Activated T-helper 9 cell treated with anti-CD3 and anti-CD28 coated beads, Interleukin-2, amount 50 U/mL, for 16 hours (primary cell): ENCODE measurements at places on chromosomes 6 and 20.

- no peak for DNase-seq
Measured at GRCh38 chr6:2783188-2783963, 18.2 kb downstream of the WRNIP1 start.

DNA sequence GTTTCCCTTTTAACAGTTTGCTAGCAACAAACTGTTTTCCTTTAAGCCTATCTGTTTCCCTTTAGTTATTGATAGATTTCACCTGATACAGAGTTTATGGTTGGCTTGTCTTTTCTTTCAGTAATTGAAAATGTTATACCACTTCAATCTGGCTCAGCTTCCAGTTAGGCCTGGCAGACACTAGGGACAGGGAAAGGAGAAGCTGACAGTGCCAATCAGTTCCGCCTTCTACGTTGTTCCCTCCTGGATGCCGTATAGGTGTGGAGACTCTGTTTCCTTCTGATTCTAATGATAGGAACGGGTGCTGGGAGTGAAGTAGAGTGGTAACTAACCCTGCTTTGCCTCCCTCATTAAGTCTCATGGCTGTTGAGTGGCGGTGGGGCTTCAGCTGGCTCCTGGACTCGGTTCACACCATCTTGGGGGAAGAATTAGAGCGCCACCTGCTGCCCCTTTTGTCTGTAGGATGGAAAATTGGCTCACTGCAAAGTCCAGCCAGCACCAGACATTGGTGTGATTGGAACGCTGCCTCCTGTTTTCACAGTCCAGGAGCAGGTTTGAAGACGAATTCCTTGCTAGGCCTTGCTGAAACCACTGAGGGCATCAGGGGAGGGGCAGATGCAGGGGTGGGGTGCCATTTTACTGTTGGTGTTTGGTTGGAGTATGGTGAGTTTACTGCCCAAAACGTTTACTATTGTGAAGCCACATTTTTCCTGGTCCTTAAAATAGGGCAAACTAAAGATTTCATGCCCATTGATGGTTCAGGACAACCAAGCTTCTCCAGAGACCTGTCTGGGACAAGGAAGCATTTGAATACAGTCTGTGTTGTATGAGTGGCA lies 1729.5 kb downstream of the GRIK2 start:
- DNase-seq = no peak

- DNase-seq = no peak
Measured at GRCh38 chr6:155247618-155248007, 16.2 kb upstream of the CLDN20 start.

DNA sequence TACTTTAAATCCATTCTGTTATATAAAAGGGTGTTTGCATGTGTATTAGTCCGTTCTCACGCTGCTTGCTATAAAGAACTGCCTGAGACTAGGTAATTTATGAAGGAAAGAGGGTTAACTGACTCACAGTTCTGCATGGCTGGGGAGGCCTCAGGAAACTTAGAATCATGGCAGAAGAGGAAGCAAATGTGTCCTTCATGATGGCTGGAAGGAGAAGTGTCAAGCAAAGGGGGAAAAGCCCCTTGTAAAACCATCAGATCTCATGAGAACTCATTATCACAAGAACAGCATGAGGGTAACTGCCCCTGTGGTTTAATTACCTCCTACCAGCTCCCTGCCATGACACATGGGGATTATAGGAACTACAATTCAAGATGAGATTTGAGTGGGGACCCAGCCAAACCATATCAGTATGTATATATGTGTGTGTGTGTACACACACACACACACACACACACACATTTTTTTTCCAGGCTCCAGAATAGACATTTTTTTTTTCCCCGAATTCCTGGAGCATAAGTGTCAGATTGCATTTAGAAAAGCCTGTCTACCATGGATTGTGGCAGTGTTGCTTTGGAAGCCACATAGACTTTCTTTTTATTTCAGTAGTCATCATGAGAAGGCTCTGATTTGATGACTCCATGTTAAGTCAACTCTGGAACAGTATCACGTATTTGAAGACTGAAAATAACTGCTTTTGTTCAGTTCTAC lies 31.5 kb downstream of the KDM1B start:
- no peak for DNase-seq

GRCh38 chr6:113564371-113565171 lies 292.6 kb upstream of the MARCKS start:
- DNase-seq = no peak
